Activated naive CD4-positive, alpha-beta T cell treated with anti-CD3 and anti-CD28 coated beads, Interleukin-2, amount 10 ng/mL, durations not matched to agents 7 days and 5 days (primary cell): ENCODE measurements at places on chromosomes 3 and 15.

DNA sequence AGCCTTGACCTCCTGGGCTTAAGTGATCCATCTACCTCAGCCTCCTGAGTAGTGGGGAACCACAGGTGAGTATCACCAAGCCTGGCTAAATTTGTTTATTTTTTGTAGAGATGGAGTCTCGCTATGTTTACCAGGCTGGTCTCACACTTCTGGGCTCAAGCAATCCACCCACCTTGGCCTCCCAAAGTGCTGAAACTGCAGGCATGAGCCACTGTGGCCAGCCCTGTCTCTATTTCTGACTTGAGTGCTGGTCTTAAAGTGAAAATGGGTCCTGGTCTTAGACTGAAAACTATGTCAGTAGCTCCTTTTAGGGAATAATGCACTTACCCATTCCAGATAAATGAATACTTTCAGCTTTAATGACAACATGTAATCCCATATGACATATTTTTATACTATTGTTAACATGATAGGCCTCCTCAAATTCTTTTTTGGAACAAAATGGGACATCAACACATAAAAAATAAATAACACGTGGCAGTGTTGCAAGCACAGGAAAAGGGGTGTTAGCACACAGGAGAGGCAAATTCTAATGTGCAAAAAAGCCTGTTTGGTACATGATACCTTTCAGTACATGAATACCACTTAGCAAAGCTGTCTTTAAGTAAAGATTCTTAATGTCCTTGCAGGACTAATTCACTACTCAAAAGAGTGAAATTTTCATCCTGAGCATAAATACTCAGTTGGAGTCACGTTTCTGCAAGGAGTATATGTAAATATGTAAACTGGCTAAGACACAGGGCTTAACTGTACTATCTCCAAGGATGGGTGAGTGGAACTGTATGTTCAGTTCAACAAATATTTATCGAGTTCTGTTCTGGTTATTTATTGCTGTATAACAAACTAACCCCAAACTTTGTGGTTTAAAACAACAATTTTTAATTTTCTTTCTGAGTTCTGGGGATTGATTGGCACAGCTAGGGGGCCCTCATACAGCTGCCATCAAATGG, 194.7 kb downstream of the NR1D2 start:
- DNase-seq = no peak

GRCh38 chr3:114863848-114864247, 283.2 kb downstream of the ZBTB20 start:
- DNase-seq = no peak

- DNase-seq = no peak
These were observed 1.7 kb downstream of the SEMA3B start for GRCh38 chr3:50270422-50271224.

GRCh38 chr3:123634149-123635051, 49.5 kb upstream of the HACD2 start:
- no peak for DNase-seq

- no peak for DNase-seq
These were observed 84.6 kb upstream of the WDR72 start for GRCh38 chr15:53843869-53844569.
